ENCODE measurements at places on chromosomes 5 and 9.
A peak's percentile ranks its signal among the peaks of the same experiment; 100 is the strongest.

DNA sequence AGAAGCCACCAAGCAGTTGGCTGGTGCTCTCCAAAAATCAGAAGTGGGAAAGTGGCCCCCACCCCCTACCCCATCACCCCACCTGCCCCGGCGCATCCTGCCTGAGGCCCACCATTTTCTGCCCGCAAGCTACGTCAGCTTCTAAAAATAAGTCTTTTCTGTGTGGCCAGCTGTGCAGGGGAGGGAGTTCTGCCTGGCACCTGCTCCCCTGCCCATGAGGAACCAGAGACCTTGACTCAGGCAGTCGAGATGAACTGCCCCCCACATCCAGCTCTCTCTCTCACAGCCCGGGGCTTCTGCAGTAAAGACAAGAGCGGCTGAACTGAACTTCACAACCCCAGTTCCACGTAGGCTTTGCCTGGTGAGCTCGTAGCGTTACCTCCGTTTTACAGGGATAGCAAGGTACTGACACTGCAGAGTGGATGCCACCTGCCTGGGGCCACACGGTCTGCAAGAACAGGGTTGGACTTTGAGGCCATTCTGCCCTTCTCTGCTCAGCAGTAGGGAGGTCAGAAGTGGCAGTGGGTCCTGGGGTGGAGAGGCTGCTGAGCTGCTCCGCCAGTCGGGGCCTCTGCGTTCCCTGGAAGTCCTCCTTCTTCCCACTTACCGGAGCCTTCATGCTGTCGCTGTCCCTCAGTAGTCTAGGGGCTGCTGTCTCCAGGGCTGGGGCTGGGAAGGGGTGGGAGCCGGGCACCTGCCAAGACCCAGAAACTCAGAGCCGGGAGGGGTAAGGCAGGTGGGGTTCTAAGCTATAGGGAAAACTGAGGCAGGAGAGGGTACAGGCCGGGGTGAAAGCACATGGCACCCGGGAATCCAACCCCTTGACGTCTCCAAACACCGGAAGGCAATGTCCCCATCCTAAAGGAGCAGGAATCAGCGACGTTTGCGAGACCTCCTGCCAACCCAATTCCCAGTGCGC lies 781 bp downstream of the ST6GALNAC4 start:
- no peak for DNase-seq

GRCh38 chr5:54844905-54845566 lies 140.4 kb downstream of the ESM1 start:
- DNase-seq, result no peak

DNA sequence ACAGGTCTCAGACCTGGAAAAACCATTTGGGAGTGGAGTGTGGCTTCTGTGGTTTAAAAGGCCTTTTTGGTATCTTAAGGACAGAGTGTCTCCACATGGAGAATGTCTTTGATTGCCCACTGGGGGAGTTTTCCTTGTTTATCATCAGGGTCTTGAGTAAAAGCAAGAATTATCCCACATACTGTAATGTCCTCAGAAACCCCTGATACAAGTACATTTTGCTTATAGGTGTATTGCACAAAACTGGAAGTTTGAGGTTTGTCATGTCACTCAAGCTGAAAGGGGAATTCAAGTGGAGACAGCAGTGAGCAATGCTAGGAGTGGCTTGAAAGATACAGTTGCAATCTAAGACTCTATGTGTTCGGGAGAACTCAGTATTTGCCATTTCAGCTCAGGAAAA lies 62.7 kb upstream of the GRAMD2B start:
- no peak for DNase-seq

GRCh38 chr5:122954719-122955118 lies 81.8 kb downstream of the PPIC start:
- DNase-seq, result no peak

DNA sequence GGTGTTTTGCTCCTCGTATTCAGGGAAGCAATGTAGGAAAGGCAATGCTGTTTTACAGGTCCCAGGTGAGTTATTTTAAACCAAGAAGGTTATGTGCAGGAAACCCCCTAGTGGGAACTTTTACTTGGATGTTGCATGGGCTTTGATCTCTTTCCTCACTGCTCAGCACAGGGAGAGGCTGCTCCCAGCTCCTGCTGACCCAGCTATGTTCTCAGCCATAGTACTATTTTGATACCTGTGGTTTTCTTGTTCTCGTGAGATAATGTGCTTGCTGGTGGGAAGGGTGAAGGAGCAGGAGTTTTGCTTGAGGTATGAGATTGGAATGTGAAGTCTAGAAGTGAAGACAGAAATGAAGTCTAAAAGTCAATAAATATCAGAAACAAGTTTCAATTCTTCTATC lies 265.6 kb upstream of the FBXL7 start:
- DNase-seq, result no peak

- DNase-seq, result peak; percentile 79
These were observed 113.1 kb upstream of the ACOT12 start for GRCh38 chr5:81506900-81507588.

DNA sequence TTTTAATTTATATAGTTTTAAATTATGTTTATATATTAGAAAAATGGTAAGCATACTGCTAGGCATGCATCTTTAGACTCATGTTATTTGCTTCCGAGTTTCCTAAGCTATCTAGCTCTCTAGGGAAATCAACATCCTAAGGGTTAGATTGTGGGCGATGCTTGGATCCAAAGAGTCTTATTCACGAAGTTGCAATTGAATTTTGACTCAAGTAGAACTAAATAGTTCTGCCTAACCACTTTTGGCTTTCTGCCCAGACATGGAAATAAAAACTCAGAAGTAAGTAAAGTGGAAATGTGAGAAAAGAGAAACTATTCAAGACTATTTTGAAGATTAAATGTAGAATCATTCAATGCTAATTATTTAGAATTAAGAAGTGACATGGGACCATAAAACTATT lies 440.4 kb downstream of the CDH18 start:
- no peak for DNase-seq

DNA sequence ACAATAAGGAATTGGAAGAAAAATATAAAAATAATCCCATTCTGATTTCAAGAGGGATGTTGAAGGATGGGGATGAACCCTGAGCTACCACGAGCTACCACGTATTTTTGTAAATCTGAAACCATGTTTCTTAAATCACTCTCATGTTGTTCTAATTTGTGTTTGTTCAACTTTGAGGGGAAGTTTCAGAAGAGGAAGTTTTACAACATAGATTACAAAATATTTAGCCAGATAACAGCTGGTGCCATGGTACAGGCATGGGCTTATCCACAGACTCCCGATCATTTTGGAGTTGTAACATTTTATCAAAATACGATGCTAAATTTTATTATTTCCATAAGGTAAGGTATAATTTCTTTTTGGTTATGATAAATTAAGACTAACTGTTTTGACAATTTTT lies 15.2 kb downstream of the CCDC125 start:
- no peak for DNase-seq

DNA sequence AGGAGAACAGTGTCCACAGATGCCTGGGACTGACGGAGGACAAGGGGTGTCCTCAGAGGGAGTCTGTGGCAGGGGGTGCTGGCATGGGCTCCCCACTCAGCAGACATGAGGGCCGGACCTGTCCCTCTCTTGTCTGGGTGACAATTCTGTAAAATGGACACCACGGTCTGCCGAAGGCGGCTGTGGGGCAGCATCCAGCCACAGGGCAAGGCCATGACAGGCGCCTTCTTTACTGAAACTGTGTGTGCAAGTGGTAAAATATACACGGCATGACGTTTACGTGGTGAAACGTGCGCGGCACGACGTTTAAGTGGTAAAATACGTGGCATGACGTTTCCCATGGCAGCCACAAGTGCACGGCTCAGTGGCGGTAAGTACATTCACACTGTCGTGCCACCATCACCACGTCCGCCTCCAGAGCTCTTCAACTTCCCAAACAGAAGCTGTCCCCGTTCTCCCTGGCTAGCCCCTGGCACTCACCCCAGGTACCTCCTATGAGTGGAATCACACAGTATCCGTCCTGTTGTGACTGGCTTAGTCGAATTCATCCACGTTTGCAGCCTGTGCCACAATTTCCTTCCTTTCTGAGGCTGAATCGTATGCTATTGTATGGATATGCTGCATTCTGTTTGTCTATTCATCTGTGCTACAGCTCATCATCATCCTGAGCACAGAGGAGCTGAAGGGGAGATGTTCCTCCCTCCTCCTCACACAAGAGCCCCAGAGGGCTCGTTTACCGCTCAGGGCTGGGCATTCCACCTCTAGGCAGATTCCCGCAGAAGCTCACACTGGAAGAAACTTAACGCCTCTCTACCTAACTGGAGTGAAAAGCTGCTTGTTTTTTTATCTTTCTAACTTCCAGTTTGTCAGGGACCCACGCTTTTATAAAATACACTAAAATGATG lies 52.5 kb downstream of the COL23A1 start:
- DNase-seq, result no peak

DNA sequence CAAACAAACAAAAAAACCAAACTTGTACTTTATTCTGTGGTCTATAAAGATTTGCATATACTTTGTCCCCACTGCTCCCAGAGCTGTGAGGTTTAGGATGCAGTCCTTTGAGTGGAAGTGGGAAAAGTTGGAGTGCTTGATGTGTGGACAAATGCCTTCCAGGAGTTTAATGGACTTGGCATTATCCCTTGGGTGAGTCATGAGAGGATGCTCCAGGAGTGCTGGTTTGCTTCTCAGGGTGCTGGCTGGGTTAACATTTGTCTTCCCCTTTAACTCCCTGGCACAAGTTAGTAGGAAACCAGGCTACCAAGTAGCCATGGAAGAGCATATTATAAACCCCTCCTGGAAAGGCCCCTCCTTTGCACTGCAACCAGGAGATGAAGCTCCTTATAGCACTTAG lies 417.4 kb upstream of the RIOK2 start:
- no peak for DNase-seq

- DNase-seq, result peak; percentile 94
These were observed 85.4 kb downstream of the HSD17B4 start for GRCh38 chr5:119537704-119538103.

All from LNCaP clone FGC (cell line).